ENCODE measurements at places on chromosomes 4 and X.
A peak's percentile ranks its signal among the peaks of the same experiment; 100 is the strongest.

DNA sequence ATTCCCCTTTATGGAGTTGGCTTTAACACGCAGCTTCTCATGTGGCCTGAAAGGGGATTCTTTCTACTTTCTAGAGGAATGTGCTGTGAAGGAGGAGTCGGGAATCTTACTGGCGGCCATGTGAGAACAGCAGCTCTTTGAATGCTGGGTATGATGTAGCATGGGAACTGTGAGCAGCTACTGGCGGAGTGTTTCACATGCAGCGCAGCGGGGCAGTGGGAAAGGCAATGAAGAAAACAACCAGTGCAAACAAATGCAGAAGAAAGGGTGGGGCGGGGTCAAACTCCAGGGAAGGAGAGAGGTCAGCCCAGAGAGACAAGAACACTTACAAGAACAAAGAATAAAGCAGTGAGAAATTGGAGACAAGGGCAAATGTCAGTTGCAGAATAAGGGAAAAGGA is 363.8 kb upstream of the FTHL17 start:
- peak; percentile 3 for DNase-seq

DNA sequence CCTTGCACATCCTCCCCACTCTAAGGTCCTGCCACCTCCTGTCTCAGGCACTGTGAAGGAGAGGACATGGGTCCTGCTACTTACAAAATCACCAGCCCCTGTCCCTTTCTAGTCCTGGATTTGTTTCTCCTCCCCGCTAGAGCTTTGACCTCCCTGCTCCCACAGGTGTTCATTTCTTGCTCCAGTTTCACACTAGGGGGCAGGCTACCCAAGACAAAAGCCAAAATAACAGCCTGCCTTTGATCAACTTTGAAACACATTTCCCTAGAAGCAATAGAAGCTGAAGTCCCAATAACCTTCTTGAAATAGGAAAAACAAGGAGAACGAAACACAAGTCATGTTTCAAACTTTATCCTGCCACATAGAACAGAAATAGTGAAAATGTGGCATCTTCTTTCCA is 164.4 kb downstream of the QDPR start:
- no peak for DNase-seq

DNA sequence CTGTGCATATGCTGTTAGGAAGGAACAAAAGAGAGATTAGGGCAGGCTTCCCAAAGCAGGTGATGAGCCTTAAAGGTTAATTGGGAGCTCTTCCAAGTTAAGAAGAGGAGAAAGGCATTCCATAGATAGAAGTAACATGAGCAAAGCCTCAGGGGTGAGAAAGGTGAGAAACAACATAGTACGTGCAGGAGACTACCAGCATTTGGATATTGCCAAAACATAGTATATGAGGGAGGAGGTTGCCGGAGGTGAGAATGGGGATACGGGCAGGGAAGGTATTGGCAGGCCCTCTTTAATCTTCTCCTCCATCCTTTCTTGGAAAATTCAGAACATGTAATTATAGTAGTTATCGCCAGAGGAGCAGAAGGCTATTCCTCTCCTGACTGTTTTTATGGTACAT is 96.1 kb upstream of the MBNL3 start:
- no peak for DNase-seq

DNA sequence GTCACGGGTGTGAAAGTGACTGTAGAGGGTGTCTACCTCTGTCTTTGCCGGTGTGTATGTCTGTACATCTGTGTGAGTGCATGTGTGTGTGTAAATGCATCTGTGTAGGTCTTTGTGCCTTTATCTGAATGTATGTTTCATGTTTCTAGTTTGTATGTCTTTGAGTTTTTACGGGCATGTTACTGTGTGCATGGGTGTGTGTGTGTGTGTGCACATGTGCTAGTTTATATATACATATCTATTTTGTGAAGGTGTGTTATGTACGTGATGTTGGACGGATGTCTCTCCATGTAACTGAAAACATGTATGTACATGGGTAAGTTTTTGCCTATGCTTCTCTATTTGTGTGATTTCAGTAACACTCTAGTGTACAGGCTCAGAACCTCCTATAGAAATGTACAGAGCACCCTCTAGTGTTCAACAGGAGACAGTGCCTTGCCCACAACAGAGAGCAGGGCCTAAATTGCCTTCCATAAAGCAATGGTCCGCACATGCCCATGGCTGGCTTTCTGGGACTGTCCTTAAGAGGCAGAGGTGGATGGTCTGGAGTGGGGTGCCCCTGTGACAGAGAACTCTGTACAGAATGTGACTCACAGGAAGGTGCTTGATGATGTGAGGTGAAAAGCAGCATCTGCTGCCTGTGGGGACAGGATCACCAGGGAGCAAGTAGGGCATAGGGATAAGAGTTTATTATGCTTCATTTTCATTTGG is 343.5 kb downstream of the RAPGEF2 start:
- peak; percentile 59 for DNase-seq

- DNase-seq, result no peak
Measured at GRCh38 chr4:85762529-85762871, 287.6 kb downstream of the ARHGAP24 start.

- no peak for DNase-seq
Measured at GRCh38 chr4:53191997-53192396, 173.9 kb downstream of the SCFD2 start.

DNA sequence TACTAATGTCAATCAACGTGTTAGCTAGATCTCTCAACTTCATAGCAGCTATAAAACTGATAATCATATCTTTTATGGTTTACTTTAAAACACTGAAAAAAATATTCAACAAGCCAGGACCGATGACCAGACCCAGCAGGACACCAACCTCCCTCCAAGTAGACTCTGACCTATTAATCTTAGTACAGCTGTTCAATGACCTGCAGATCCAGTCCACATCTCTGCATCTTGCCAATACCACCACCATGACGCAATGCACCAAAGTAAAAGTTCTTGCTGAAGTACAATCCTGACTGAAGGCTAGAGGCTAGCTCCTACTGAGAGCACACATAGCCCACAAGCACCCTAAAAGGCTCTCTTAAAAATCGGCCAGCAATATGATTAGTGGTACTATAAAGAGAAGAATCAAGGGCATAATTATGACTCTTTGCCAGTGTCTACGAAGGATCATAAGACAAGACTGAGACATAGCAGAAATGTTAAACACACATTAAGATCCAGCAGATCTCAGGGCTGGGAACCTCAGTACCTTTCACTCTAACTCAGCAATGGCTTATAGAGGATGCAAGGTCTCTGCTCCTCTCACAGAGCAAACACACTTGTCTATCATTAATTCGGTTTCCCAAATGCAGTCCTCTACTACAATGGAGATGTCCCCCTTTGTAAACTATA is 7.6 kb downstream of the MED14 start:
- DNase-seq, result no peak

DNA sequence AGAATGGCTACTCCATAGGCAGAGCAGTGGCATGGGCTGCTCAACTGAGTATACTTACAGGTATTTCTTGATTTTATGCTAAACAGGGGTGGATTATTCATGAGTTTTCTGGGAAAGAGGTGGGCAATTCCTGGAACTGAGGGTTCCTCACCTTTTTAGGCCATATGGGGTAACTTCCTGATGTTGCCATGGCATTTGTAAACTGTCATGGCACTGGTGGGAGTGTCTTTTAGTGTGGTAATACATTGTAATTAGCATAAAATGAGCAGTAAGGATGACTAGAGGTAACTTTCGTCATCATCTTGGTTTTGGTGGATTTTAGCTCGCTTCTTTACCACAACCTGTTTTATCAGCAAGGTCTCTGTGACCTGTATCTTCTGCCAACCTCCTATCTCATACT is 48.2 kb upstream of the HPSE start:
- DNase-seq, result no peak

DNA sequence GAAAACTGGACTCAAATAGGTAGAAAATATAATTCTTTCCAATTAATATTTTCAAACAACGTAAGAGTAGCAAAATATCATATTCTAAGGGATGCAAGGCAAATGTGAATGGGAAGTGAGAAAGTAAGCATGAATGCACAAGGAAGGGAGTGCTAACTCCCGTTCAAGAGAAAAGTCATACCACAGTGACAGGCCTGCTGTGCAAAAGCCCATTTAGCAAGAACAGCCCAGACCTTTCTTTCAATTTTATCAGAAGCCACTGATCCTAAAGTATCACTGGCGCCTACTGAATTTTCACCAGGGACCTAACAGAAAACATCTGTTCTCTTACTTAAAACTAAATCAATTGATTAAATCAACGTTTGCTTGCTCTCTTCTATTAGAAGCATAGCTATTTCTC is 157.9 kb upstream of the DKK2 start:
- DNase-seq, result no peak

GRCh38 chrX:136354201-136354600 is 53.4 kb downstream of the ADGRG4 start:
- DNase-seq, result no peak

DNA sequence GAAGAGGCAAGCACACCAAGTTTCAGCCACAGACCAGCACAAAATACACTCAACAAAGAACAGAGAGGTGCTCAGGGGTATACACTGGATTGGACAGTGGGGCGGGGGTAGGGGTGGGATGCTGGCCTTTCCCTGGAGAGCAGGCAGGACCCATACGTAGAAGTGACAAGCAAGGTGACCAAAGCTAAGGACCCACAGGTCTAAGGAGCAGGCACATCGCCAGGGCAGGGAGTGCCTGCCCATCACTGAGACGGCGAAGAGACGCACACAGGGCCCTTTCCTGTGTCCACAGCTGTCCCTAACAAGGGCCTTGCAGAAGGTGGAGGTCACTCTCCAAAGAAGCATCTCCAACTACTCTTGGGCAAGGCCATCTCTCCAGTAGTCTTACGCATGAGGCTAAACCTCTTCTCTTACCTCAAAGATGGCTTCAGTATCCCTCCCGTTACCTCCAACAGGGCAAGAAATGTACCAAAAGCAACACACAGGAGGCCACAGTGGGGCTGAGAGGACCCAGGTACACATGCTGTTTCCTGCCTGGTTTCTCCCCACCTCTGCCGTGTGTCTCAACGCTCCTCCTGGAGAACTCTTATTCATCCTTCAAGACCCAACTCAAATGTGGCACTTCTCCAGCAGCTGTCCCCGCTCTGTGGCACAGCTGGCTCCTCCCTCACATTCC is 6.5 kb downstream of the WDR1 start:
- DNase-seq, result no peak

GRCh38 chr4:94354474-94354896 is 11.8 kb upstream of the HPGDS start:
- no peak for DNase-seq

DNA sequence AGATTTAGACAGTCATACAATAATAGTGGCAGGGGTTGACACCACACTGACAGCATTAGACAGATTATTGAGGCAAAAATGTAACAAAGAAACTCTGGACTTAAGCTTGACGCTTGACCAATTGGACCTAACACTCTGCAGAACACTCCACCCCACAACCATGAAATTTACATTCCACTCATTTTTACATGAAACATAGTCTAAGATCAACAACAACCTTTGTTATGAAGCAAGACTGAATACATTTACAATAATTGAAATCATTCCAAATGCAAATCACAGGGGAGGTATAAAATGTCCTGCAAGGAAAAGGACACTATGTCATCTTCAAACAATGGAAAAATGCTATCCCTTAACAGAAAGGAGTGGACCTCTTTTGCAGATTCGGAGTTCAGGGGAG is 4.9 kb upstream of the UGT2B10 start:
- DNase-seq, result no peak

DNA sequence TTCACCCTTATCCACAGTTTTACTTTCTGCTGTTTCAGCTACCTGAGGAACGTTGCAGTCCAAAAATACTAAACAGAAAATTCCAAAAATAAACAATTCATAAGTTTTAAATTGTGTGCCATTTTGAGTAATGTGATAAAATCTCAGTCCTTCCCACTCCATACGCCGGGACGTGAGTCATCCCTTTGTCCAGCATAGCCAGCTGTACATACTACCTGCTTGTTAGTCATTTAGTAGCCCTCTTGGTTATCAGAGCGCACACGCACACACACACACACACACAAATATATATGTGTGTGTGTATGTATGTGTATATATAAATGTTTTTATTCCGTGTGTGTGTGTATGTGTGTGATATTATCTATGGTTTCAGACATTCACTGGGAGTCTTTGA is 4.8 kb upstream of the CCSER1 start:
- DNase-seq, result no peak

DNA sequence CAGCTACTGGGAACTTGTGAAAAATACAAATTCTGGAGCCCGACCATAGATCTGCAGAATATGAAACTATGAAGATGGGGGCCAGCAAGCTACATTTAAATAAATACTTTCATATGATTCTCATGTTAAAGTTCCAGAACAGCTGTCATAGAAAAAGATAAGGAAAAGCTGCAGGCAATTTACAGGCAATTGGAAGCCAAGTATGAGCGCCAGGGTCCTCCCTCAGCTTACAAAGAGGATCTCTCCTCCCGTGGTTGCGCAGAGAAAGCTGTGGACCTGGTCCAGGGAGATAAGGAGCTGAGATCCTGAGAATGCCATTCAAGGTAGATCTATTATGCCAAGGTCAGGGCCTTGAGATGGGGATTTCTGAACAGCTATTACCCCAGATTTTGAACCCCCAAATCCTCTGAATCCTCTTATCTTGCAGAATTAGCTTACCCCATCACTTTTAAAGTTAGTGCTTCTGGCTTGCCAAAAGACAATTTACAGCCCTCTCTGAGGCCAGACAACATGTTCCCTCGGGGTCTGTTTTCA is 25.6 kb upstream of the FRAS1 start:
- DNase-seq, result no peak

- peak; percentile 32 for DNase-seq
Measured at GRCh38 chrX:16828124-16828908, 41.8 kb downstream of the RBBP7 start.

DNA sequence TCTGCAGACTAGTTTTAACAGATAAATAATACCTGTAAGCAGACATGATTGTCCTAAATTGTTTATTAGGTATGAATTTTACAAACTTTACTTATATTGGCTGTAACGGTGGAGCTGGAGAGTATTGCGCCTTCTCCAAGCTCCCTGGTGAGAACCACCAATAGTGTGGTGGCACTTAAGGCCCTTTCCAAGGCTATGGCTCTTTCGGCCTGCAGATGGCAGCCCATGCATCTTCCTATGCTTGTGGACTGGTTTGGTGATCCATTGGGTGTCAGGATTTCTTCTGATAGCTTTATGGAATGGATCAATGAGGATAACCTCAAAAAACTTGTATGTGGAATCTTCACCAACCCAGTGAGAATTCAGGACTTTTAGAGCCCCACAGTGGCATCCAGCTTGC is 7.8 kb downstream of the LARP1B start:
- DNase-seq, result no peak

GRCh38 chr4:48122756-48123155 is 11.3 kb downstream of the TXK start:
- DNase-seq, result no peak

DNA sequence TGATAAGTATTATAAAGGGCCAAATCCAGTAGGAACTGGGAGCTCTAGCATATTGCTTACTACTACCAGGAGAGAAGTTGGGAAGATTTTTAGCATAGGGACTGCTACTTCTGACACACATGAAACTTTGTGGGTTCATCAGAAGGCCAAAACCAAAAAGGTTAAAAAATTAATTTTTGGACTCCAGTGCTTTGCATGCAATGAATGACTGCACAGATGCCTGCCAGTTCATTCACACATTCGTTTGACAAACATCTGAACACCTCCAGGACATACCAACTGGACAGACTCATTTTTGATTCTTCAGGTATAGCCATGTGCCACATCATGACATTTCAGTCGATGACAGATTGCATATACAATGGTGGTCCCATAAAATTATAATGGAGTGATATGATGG is 79.8 kb downstream of the MID1IP1 start:
- DNase-seq, result no peak

Data from heart right ventricle (tissue), 16 donors.